ENCODE measurements at places on chromosomes 6 and 20.

DNA sequence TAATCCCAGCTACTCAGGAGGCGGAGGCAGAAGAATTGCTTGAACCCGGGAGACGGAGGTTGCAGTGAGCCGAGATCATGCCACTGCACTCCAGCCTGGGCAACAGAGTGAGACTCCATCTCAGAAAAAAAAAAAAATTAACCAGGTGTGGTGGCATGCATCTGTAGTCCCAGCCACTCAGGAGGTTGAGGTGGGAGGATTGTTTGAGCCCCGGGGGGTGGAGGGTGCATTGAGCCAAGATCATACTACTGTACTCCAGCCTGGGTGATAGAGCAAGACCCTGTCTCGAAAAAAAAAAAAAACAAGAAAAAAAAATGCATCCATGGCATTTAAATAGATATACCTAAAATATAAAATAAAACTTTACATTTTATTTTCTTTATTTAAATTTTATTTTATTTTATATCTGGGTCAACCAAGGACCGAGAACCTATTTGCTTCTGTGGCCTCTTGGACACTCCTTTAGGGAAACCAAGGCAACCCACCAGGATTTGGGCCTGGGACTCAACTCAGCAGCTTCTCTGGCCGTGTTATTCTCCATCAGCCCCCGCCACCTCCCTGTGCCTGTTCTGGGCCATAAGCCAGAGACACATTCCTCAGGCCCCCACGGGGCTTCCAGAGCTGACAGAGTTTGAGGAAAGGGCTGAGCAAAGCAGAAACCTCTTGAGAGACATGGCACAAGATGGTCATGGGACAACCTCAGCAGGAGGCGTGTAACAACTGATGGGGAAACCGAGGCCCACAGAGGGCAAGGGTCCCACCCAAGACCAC lies 6.2 kb downstream of the SNTA1 start:
- no peak for DNase-seq

GRCh38 chr6:168129292-168130167 lies 50.5 kb upstream of the FRMD1 start:
- no peak for DNase-seq

DNA sequence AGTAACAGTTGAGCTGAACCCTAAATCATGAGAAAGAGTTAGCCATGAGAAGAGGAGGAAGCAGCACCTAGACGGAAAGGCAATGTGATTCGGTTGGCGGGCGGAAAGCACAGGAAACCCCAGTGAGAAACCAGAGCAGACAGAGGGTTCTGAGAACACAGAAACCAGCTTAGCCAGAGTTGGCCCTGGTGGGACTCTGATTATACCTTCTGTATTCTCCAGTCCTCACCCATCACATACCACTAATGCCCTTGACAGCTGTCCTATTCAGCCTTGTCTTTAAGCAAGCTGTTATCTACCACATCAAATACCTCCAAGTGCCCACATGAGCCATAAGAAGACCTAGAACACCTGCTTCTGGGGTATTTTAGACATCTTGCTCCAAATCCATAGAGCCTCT lies 58.9 kb upstream of the LRRC1 start:
- no peak for DNase-seq

- DNase-seq: no peak
Measured at GRCh38 chr6:63705707-63706106, 70.1 kb downstream of the PHF3 start.

DNA sequence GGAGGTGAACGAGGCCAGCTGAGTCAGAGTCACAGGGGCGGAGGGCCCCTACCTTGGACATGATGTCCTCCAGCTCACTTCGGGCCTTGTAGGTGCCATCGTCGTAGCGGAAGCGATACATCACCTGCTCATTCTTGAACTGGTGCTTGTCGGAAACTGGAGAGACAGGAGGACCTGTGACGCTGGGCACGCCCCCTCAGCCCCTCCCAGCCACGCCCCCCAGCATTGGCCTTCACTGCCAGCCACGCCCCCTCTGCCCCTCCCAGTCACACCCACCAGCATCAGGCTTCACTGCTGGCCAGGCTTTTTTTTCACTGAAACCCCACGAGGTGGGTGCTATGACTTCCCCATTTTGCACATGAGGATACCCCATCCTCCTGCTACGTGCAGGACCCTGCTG lies 148.2 kb downstream of the PREX1 start:
- DNase-seq: peak; percentile 45

DNA sequence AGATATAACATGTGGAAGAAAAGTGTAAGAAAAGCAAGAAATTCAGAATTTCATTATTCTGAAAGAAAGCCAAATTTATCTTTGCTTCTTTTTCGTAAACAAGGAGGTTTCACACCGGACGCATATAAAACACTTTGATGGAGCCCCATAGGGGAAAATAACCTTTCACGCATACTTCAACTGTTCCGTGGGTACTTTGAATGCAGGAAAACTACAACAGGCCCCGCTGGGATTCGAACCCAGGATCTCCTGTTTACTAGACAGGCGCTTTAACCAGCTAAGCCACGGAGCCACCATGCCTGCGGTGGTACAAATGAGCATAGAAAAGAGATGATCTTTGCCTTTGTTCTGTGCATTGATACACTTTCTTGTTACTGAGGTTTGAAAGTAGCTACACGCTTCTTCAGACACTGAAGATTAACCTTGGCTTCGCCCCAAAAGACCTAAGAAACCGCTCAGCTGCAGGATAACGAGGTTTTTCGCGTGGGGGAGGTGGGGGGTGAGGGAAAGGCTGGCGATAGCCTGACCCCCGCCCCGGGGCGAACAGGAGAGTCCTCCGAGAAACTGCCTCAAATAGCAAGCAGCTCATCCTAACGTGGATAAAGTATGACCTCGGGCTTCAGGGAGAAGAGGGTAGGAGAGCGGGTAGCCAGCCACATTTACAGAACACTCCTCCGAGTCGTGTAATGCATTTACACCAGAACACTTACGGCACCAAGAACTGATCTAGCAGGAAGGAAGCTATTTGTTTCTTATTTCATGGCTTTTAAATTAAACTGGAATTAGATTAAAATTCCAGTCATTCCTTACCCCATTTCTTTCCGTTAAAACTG lies 5.3 kb upstream of the HMGN4 start:
- DNase-seq: peak; percentile 83

DNA sequence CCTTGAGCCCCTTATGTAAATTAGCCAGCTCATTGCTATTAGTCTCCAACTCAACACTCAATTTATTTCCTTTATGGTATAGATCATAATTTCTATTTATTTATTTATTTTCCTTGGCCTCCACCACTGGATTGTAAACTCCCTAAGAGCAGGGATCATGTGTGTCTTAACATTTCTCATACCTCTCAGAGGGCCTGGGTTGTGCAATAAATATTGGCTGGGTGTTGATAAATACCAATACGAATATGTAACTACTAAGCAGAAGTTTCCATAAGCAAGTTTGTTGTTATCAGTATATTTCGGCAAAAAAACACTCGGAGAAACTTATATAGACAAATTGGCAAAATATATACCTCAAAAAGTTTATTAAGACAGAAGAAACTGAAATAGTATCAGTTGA lies 257.4 kb downstream of the ADGRB3 start:
- DNase-seq: no peak

DNA sequence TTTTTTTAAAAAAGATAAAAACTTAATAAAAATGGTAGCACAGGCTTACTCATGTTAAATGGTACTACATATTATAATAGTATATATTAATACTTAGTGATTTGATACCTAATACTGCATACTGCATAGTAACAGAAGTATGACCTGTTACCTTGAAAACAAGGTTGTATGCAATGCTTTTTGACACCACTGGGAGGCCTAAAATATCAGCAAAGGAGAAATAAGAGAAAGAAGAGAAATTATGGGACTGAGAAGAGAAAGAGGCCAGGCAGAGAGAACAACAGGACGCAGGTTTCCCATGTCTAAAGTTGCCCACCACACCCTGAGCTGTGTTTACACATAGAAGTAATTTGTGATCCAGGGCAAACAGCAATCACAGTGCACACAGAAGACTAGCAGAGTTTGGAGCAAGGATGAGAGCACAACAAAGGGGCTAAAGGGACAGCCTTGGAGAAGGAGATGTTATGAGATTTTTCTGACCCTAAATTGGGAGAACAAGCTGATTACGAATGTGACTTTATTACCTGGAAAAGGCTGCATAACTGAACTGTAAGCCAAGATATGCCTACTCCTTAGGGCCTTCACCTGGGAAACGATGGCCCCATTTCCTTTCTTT lies 73.2 kb downstream of the ROS1 start:
- DNase-seq: peak; percentile 24

DNA sequence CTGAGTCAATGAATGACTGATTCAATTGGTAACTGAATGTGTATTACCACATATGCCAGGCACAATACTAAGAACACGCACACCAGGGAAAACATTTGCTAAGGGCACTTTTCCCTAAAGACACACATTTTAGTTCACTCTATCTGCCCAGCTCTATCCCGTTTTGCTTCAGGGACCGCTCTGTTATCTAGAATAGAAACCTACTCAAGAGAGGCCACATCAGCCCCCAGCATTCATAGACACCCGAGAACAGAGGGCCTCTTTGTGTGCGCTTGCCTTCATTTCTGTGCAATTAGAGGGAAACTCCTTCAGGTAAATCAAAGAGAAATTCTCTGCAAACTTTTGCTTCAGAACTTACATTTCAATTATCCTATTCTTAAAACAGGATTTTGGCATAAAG lies 50.3 kb downstream of the DZANK1 start:
- no peak for DNase-seq

DNA sequence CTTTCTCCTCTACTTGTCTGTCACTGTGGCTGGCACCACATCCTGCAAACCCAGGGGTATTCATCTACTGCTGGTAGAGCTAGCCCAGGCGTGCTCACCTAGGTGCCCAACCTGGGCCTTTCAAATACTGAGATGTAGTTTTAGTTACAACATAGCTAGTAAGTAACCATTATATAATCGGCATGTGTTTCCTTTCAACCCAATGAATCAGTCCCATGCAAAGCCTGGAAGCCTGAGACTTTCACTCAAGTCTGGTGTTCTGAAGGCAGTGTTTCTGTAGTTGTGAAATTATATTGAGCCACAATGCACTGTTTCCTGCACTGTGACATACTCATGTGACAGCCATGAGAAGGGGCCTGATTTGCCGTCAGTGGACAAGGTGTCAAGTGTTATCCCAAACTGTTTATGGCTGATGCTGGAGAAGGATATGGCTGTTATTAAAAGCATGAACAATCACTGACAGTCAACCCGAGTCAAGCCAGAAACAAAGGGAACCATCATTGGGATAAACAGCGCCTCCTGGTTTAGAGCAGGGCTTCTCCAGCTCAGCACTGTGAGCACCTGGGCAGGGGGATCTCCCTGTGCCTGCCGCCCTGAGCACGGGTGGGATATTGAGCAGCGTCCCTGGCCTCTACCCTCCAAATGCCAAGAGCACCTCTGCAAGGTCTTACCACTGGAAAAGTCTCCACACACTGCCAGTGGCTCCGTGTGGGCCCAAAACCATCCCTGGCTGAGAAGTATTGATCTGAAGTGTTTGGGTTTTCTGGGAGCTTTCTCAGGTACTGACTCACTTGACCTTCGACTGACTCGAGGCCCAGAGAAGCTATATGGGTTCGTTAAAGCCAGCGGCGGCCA lies 1.6 kb downstream of the PSMA7 start:
- no peak for DNase-seq

GRCh38 chr20:34185766-34186620 lies 55.2 kb upstream of the ASIP start:
- DNase-seq: no peak

DNA sequence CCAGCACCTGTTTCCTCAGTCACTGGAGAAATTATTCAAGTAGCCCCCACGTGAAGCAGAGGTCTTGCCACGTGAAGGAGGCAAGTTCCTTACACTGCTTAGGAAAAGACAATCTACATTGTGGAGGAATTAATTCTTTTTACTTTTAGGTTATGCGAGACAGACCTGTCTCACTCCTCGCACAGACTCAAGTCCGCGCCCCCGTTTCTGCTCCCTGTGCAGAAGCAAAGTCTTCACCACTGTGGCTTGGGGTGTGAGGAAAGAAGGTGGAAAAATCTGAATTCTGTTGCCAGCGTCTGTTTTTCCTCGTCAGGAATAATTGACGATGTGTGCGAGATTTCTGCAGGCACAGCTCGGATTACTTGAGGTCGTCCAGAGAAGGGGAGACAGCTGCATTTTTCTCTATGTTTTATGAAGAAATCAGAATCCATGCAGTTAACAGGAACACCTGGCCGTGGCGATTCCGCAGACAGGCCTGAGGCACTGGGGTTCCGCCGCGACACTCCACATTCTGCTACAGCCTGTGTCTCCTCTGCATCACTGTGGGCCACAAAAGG lies 185.1 kb downstream of the SMOC2 start:
- DNase-seq: no peak

DNA sequence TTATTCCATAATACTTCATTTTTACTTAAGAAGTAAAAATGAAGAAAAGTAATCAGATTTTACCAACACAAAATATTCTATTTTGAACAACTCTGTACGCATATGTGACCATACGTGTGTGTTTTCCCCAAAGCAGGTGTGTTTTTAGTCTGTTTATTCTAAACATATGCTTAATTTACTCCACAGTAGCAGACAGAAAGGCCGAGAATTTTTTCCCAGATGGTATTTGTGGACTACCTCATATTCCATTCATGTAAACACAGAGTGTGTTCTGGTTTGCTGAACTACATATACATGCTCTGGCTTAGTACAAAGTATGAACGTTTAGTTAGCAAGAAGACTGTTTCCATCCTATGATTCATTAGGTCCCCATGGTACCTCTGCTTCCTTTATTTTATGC lies 233.3 kb upstream of the RUNX2 start:
- no peak for DNase-seq

DNA sequence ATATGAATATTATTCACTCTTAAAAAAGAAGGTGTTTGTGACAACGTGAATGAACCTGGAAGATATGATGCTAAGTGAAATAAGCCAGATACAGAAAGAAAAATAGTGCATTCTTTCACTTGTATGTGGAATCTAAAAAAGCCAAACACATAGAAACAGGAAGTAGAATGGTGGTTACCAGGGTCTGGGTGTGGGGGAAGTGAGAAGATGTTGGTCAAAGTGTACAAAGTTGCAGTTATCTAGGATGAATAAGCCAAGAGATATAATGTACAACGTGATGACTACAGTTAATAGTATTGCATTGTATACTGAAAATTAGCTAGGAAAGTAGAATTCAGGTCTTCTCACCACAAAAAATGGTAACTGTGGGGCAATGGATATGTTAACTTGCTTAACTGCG lies 151.1 kb upstream of the HCRTR2 start:
- DNase-seq: no peak

DNA sequence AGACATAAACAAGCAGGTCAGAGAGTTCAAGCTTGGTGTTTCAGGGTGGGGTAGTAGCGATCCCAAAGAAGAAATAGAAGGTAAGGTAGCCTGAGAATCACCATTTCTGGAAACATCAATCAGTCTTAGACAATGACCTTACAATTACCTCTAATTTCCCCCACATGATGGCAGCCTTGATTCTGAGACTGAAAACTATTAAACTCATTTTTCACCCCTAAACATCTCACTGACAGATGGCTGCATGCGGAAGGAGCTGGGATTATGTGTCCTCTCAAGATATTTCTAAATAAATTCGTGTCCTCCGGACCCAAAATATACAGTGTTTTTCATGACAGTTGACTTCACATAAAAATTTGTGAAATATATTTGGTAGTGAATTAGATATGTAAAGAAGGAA lies 61.0 kb downstream of the KIF6 start:
- no peak for DNase-seq

All from HCT116 (cell line).